ENCODE measurements at places on chromosomes 16 and 17. TPM values are rescaled to one million over a fixed set of nuclear protein-coding genes. Genes with fewer than 3 reads are reported as not detected.

Gene PIMREG
- total RNA-seq: 51.1 TPM

Gene TMEM98
- 45.5 TPM for total RNA-seq

Gene KRTAP9-8
- total RNA-seq: not detected

Gene SRCAP
- total RNA-seq: 12.3 TPM

Gene MIS12
- 19.3 TPM for total RNA-seq

Gene SMTNL2
- total RNA-seq: 0.77 TPM

Gene HOXB8
- total RNA-seq: 5.8 TPM

Gene ATMIN
- total RNA-seq: 28.7 TPM

Gene KRT24
- total RNA-seq: not detected

Gene SCNN1G
- total RNA-seq: 2.0 TPM

Gene FZD2
- total RNA-seq: 36.5 TPM

Gene PDILT
- total RNA-seq: not detected

Gene HOXB3
- 5.0 TPM for total RNA-seq

Gene SLC5A11
- 0.46 TPM for total RNA-seq

Gene CALB2
- total RNA-seq: 5.3 TPM

Gene CHST6
- 0.14 TPM for total RNA-seq

Gene GNAO1
- total RNA-seq: 1.2 TPM

Gene VASN
- 6.0 TPM for total RNA-seq

Gene ZG16
- not detected for total RNA-seq

Gene C16orf95
- total RNA-seq: 4.8 TPM

Gene FBXW10B
- 3.2 TPM for total RNA-seq

Gene TMIGD1
- total RNA-seq: not detected

Gene INCA1
- total RNA-seq: 1.5 TPM

Measured in A549 treated with Hydrocortisone at 1 μM for 4 hours (cell line).